ENCODE measurements at places on chromosomes 5 and 9.

DNA sequence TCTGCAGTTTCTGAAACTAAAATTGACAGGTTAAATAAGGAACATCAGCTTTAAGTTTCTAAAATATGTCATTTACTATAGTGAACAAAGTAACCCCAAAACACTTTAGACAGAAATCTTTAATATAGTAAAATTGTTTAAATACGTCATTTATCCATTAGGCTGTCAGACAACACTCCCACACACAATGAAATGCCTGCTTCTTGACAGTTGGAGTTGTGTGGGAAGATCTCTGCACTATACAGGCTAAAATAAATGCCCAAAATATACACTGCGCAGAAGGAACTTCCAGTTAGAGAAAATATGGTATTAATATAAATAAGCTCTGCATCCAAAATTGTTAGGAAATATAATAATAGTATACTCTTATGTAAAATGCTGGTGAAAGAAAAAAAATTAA, 794.4 kb downstream of the CDH18 start:
- DNase-seq = no peak

DNA sequence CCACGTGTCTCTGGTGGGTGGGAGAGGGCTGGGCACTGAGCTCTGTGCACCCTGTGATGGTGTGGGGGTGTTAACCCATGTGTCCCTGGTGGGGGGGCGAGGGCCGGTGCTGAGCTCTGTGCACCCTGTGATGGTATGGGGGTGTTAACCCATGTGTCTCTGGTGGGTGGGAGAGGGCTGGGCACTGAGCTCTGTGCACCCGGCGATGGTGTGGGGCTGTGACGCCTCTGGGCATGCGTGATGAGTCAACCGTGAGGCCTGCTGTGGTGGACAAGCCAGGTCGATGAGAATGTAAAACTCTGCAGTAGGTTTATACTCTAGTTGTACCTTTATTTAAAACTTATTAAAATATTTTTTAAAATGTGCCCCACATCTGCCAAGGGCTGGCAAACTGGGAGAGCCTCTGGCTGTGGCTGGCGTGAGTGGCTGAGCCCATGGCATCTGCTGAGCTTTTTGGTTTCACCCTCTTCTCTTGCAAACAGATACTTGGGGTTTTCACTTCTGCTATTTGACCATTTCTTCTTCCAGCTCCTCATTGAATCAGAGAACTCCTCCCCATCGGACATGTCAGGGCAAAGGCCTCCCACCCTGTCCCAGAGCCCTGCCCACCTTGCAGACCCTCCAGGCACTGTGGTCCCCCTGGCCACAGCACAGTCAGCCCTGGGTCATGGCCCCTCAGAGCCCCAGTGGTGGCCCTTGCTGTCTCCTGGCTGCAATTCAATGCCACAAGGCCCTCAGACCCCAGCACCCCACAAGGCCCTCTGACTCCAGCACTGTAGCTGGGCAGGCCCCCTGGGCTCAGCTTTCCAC, 18.5 kb upstream of the EXOC3 start:
- no peak for DNase-seq

DNA sequence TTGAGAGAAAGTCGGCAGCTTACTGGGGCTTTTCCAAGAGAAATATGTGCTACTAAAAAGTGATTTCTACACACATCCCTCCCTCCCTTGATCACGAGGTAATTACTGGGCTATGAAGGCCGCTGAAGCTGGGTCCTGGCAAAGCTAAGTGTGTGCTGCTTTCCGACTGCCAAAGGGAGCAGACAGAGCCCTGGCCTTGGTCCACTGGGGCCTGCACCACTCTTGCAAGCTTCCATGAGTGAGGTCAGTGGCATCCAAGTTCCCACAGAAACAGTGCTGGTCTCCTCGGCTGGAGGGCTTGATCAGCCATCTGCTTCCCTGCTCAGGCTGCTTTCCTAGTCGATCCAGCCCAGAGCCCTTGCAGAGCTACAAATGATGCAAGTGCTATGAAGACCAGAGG, 154.8 kb upstream of the LHFPL2 start:
- no peak for DNase-seq

- no peak for DNase-seq
Observed at GRCh38 chr5:136246122-136246521, 53.2 kb upstream of the SMIM32 start.
